ENCODE measurements at places on chromosomes 6 and 20.

DNA sequence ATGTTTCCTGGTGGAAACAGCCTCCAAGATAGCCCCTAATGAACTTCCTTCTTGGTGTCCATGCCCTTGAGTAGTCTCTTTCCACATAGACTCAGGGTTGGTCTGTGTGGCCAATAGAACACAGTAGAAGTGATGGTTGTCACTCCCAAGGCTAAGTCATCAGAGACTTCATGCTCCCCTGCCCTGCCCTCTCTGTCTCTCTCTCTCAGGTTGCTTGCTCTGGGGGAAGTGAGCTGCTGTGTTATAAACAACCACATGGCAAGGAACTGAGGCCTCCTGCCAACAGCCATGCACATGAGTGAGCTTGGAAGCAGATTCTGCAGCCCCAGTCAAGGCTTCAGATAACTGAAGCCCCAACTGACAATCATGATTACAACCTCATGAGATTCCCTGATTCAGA, 85.3 kb upstream of the SLC22A16 start:
- DNase-seq: no peak

DNA sequence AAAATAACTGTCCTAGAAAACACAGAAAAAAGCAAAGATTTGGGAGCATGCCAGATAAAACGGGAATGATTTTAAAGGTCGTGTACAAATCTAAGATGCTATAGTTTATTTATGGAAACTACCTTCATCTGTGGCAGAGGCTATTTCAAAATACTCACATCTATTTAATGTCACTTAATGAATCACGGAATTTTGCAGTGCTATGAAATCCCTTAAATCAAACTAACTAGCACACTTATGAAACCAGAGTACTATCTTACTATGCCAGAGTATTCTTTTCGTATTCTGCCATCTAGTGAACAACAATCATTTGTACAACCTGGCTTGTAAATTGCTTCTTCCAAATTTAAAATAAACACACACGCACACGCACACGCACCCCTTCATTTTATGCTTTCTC, 77.9 kb upstream of the BMP5 start:
- DNase-seq: no peak

- no peak for DNase-seq
Observed at GRCh38 chr6:148242180-148242579, 100.5 kb upstream of the SASH1 start.

DNA sequence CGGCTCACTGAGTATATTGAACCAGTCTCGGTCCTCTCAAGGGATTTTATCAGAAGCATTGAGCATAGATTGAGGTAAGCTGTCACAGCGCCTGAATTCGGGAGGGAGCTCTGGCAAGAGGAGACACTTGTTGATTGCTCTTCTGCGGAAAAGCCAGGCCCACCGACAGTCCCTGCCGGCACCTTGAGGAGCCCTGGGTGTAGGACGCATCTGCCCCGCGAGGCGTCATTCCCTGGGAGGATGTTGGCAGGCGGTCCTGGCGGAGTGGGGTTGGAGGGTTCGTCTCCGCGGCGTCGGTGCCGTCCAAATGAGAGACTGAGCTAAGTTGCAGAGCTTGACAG, 843 bp downstream of the FBXO9 start:
- peak; percentile 22 for DNase-seq

- no peak for DNase-seq
Observed at GRCh38 chr6:113004470-113005270, 657.5 kb downstream of the RFPL4B start.
